NCI-H2081 (cell line): ENCODE measurements at places on chromosomes 1 and 21.

DNA sequence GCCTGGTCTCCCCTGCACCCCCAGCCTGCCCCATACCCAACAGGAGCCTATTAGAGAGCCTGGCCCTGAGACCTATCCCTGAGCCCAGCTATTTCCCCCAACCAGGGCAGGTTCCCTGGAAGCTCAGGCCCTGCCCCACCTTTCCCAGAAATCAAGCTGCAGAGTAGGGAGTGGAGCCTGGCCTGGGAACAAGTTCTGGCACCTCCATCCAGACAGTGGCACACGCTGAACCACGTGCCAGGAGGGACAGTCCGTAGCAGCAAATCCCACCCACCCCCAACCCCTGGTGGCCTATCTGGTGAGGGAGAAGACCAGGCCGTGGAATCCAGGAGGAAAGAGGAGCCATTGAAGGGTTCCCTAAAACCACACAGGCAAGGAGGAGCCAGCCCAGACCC, 22.6 kb downstream of the TNNT2 start:
- DNase-seq, result no peak

- no peak for DNase-seq
Measured at GRCh38 chr1:216935901-216936300, 212.7 kb upstream of the ESRRG start.

- DNase-seq, result no peak
Measured at GRCh38 chr1:171756856-171757255, 15.0 kb upstream of the VAMP4 start.

DNA sequence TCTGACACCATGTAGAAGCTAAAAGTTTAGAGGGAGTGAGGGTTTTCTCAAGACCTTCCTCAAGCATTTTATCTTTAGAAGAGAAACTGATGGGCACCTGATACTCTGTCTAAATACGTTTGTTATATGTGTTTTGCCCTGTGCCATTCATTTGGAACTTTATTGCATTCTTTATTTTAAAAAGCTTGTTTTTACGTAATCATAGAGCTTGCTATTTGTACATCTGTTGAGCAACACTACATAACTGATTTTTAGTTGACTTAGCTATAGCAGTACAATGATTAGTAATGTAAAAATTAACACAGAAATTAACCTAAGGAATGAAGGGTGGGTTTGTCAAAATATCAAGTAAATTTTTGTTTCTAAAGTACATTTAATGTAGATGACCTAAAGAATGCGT, 88.5 kb downstream of the RUNX3 start:
- no peak for DNase-seq
